ENCODE measurements at places on chromosomes 2 and 18.

GRCh38 chr2:99832926-99833325 lies 309.5 kb downstream of the AFF3 start:
- no peaks in the 10 kb centered on the region for H3K27me3 ChIP-seq
- H3K4me1 ChIP-seq: no peaks in the 10 kb centered on the region
- no peaks in the 10 kb centered on the region for H3K36me3 ChIP-seq
- DNase-seq: no peak
- no peak overlapping the region for H3K27ac ChIP-seq
- no peak overlapping the region for H3K4me3 ChIP-seq

- no peaks in the 10 kb centered on the region for H3K27me3 ChIP-seq
- no peaks in the 10 kb centered on the region for H3K4me1 ChIP-seq
- no peaks in the 10 kb centered on the region for H3K36me3 ChIP-seq
- peak; percentile 12 for DNase-seq
- H3K27ac ChIP-seq: no peak overlapping the region
Measured at GRCh38 chr2:143160732-143161707, 31.8 kb downstream of the ARHGAP15 start.

- no peaks in the 10 kb centered on the region for H3K27me3 ChIP-seq
- peaks cover 3% of the 10 kb centered on the region for H3K4me1 ChIP-seq
- no peak overlapping the region for H3K27ac ChIP-seq
- no peak overlapping the region for H3K4me3 ChIP-seq
- DNase-seq: no peak
Measured at GRCh38 chr2:5391362-5391761, 300.8 kb upstream of the SOX11 start.

GRCh38 chr2:58702302-58702885 lies 461.3 kb upstream of the FANCL start:
- H3K27ac ChIP-seq: no peak overlapping the region
- H3K4me1 ChIP-seq: no peaks in the 10 kb centered on the region
- H3K27me3 ChIP-seq: no peaks in the 10 kb centered on the region
- no peaks in the 10 kb centered on the region for H3K36me3 ChIP-seq

- no peak overlapping the region for H3K4me3 ChIP-seq
- no peak for DNase-seq
- H3K27me3 ChIP-seq: no peaks in the 10 kb centered on the region
- H3K36me3 ChIP-seq: no peaks in the 10 kb centered on the region
Measured at GRCh38 chr18:56913941-56914340, 232.9 kb upstream of the BOD1L2 start.

GRCh38 chr2:109613922-109614714 lies at the start of the genes SEPTIN10 and SOWAHC:
SEPTIN10 (minus strand) TSS chr2:109613966; CDS start chr2:109613827, 139 bp downstream.
SOWAHC (plus strand) TSS chr2:109614364; CDS start chr2:109614490, 126 bp downstream.
- H3K4me3 ChIP-seq: peak within 1 kb of the TSS; percentile 74
- peaks cover 17% of the 10 kb centered on the region for H3K27me3 ChIP-seq
- peak; percentile 98 for DNase-seq
- H3K27ac ChIP-seq: peak within 1 kb of the TSS; percentile 99
- no peaks in the 10 kb centered on the region for H3K36me3 ChIP-seq
- H3K4me1 ChIP-seq: peaks cover 22% of the 10 kb centered on the region

DNA sequence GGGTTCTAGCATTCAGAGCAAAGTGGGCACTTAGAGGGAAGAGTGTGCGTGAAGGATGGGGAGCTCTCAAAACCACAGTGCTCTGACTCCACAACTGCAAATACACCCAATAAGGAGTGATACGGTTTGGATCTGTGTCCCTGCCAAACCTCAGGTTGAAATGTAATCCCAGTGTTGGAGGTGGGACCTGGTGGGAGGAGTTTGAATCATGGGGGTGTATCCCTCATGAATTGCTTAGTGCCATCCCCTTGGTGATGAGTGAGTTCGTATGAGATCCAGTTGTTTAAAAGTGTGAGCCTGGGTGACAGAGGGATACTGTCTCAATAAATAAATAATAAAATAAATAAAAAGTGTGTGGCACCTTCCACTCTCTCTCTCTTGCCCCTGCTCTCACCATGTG lies 50.3 kb upstream of the CCDC85A start:
- H3K36me3 ChIP-seq: no peaks in the 10 kb centered on the region
- H3K27me3 ChIP-seq: no peaks in the 10 kb centered on the region
- DNase-seq: no peak
- H3K27ac ChIP-seq: no peak overlapping the region

DNA sequence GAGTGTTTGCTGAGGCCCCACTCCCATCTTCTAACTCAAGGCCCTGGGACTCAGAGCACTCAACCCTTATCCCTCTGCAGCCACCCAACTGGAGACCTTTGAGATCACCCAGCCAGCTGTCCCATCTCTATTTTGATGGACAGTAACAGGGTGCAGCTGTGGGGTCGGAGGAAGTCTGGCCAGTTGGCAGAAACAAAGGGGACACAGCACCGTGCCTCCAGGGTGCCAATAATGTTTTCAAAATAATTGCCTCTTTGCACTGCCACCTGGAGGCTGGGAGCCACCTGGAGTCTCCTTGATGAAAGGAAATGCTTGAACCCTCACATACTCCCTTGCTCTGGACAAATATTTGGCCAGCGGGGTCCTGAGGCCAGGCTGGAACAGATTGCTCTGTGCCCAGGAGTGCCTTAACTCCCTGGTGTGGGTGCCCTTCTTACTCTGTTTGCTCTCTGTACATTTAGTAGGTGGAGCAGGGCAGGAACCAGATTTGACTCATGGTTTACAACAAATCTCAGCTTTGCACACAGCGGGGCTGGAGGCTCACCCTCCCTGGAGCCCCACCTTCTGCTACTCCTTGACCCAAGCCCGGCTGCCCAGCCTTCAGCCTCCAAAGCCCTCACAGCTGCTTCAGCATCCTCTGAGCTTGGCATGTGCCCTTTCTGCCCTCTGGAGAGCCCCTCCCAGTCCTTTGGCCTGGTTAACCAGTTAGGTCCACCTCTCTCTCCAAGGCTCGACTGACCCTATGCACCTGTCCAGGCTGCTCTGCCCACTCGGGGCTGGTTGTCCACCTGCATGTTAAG lies 17.2 kb downstream of the MAL start:
- no peaks in the 10 kb centered on the region for H3K27me3 ChIP-seq
- no peaks in the 10 kb centered on the region for H3K36me3 ChIP-seq
- H3K4me1 ChIP-seq: no peaks in the 10 kb centered on the region
- H3K4me3 ChIP-seq: no peak overlapping the region

DNA sequence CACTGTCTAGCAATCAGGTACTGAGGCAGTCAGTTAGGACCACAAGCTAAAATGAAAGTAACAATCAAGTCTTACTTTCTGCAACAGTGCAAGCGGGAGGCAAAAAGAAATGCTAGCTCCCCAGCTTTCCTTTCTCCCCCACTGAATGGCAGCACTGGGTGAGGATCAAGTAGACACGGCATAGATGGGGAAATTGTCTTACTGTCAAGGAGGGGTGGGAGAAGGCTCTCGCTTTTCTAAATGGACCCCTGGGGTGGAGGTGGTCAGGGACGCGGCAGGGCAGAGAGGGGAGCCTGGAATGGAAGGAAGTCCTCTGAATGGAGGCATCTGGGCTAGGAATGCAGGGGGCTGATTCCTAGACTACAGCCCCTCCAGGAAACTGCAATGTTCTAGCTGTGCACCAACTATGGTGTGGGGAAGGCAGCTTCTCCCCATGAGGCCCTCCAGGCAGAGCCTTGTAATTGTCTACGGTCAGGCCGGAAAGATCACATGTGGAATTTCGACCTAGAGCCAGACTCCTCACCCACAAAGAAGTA lies 24.3 kb downstream of the METTL8 start:
- no peaks in the 10 kb centered on the region for H3K36me3 ChIP-seq
- no peak overlapping the region for H3K4me3 ChIP-seq
- no peaks in the 10 kb centered on the region for H3K27me3 ChIP-seq
- H3K4me1 ChIP-seq: peaks cover 7% of the 10 kb centered on the region
- peak overlapping the region; percentile 26 for H3K27ac ChIP-seq
- no peak for DNase-seq

Data from neuronal stem cell (in vitro differentiated cells).